Right lobe of liver (tissue), 6 donors: ENCODE measurements at places on chromosomes 11 and 22.

- DNase-seq: no peak
Measured at GRCh38 chr11:90447618-90448017, 224.8 kb upstream of the CHORDC1 start.

DNA sequence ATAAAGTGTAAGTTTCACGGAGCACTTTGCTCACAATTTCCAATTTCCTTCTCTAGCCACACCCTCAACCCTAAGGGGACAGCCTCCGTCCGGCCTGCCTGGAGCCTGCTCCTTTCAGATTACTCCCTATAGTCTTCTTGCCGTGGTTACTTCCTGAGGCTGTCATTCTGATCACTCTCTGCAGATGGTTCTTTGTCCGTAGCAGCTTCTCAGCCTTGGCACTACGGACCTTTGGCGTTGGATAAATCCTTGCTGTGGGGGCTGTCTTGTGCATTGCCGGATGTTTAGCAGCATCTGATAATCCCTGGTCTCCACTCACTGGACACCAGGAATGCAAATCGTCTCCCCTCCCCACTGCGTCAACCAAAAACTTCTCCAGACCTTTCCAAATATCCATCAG lies 447.5 kb upstream of the KIRREL3 start:
- DNase-seq: no peak

DNA sequence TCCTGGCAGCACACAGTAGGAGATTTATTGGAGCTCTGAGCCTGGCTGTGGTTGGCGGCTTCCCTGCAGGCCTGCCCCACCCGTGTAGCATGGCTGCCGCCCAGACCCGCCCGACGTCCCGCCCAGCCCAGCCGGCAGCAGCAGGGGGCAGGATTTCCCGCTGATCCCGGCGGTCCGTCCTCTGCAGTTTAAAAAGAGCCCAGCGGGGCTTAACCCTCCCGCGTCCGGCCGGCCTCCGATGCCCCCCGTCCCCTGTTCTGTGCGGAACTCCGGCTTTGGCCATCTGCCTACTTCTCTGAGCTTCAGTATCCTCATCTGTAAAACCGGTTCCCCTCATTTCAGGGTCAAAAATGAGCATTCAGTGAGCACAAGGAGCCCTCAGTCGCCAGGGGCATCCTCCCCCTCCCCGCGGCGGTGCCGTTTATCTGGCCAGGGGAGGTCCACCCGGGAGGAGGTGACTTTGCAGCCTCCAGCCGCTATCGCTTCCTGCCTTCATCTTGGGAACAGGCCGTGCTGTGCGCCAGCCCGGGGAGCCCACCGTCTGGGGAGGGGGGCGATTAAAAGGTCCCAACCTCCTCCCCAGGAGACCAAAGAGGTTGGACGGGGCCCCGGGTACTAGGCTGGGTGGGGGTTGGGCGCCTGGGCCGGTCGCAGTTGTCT lies at the start of gene GAS2L1:
TSS of gene GAS2L1 (plus strand) at position 476 of the 660 bp plus-strand sequence. CDS start 1,456 bp downstream, outside the sequence.
- DNase-seq: peak; percentile 89

DNA sequence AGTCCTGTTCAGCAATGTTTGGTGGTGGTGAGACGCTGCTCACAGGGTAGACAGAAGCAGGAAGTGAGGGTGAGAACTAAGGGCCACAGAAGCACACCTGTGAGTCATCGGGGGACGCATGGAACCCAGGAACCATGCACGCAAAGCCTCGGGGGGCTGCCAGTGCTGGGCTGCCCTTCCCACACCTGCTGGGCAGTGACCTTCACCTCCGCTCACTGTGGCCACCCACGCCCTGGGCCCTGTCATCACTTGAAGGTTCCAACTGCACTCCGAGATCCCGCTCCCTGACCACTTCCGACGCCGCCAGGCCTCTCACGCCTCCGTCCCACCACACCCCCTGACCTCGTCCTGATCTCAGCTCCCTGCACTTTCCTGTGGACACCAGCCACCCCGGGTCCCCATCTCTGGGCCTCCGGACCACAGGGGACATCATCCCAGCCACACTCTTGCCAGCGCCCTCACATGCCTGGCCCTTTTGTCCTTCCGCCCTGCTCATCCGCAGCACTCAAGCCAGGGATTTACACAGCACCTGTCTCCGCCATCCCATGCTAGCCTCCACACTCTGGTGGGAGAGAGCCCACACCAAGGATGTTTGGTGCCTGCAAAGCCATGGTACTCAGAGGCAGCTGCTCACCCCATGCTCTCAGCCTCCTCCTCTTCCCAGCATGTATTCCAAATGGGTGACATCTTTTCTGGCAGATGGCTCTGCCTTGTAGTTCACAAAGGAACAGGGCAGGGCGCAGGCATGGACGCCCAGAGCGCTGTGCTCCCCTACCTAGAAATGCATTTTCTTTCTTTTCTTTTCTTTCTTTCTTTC lies 23.1 kb upstream of the ATXN10 start:
- no peak for DNase-seq

GRCh38 chr11:17296852-17297559 lies 20.5 kb downstream of the NUCB2 start:
- DNase-seq: no peak

DNA sequence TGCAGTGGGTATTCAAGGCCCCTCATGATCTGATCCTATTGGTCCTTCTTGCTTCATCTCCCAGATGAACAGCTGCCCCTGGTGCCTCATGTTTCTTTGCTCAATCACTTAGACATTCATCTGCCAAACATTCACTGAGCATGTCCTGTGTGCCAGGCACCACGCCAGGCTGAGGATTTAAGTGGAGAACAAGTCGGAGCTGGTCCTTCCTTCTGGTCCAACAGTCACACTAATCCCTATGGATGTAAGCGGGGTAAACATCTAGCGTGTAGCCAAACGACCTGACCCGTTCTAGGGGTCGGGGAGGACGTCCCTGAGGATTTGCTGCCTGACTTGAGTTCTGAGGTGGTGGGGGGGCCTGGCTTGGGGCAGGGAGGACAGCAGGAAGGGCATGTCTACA lies 21.9 kb downstream of the ZMAT5 start:
- no peak for DNase-seq
